ENCODE measurements at places on chromosomes 4 and X.

DNA sequence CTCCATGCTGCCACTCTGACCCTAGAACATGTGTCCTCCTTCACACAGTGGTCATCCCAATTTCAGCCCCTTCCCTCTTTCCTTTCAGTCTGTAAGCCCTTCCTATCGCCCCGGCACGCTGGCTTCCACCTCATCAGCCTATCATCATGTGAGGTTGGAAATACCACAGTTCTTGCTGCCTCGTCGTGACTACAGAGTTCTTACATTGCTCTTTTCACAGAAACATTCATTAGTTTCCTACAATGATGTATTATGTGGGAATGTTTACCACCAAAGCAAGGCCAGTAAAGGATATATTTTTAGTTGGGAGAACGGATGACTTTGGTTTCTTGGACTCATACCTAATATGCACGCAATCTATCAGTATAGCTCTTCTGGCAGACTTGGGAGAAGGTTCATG is 169.5 kb upstream of the BOD1L1 start:
- DNase-seq, result no peak

DNA sequence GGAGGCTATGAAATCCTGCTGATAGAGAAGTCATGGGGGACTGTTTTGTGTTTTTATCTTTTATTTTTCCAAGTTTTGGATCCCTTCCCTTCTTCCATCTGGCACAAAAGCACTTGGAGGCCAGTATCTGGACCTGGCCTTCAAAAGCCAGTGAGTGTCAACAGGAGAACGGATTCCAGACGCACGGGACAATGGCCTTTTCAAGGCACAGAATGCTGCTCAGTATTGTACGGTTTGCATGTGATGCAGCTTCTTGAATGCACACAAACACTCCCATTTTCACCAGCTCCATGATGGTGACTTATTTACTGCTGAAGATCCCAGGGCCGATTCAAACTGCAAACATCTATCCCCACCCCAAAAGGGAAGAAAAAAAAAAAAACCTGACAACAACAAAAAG is 145.4 kb downstream of the CPEB2 start:
- peak; percentile 48 for DNase-seq

GRCh38 chr4:108890484-108890881 is 127.6 kb upstream of the ETNPPL start:
- no peak for DNase-seq

- DNase-seq, result no peak
These were observed 7.3 kb upstream of the IGFBP7 start for GRCh38 chr4:57117491-57117890.

- no peak for DNase-seq
These were observed 16.1 kb downstream of the PPEF2 start for GRCh38 chr4:75886104-75886503.
